Stimulated activated CD4-positive, alpha-beta T cell treated with anti-CD3 and anti-CD28 coated beads, Interleukin-15, amount 100 ng/mL, for 24 hours (primary cell): ENCODE measurements at places on chromosomes 5 and 9.

DNA sequence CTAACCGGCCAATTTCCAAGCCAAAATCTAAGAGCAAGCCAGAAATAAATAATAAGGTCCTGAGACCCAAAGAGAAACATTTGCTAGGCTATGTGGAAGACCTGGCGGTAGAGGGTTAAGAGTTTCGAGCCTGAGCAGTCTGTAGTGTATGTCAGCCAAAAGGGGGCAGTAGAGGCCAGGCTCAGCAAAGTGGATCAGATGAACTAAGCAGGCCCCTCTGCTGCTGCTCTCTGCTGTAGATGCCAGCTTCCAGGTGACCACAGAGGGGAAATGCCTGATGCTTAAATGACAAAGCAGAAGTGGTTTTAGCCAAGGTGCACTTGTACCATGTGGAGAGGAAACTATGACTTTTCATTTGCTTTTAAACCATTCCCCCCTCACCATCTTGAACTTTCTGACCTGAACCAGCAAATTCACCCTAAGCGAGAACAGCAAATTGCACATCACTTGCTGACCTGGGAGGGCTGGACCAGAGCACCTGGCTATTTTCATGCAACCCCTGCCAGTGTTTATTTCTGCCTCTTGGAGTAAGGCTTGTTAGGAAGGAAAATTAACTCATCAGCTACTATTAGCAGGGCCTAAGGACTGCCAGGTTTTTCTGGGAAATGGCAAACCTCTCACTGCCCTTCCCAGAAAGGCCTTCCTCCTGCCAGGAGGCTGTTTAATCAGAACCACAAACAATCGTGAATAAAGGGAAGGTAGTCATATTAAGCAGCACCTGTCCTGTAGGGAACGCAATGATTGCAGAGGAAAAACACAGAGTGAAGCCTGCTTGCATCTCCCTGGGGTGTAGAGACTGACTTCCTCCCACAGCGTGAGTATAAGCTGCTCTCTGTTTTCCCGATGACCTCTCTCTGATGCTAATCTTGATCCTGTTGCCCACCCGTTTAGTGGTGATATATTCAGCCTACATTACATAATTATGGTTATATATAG, 818.2 kb downstream of the TLR4 start:
- DNase-seq, result peak; percentile 5

DNA sequence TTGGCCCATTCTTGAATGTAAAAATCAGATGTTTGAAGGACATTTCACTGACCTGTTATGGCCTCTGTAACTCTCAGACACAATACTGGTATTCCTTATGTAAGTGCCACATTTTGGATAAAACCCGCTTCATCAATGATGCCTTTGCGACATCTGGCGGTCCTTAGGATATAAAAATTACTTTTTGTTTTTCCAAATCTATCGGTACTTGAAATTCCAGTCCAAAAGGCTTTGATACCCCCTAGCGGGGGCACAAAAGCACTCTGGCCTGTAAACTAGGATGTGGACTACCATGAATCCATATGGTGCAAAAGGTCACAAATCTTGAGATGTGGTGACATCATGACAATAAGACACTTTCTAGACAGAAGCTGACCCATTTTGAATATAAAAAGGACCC, 291.8 kb downstream of the KIAA0825 start:
- DNase-seq, result no peak

- no peak for DNase-seq
Observed at GRCh38 chr5:167952278-167952995, 339.0 kb upstream of the WWC1 start.

- DNase-seq, result no peak
Observed at GRCh38 chr5:98474216-98474615, 299.2 kb upstream of the RGMB start.

DNA sequence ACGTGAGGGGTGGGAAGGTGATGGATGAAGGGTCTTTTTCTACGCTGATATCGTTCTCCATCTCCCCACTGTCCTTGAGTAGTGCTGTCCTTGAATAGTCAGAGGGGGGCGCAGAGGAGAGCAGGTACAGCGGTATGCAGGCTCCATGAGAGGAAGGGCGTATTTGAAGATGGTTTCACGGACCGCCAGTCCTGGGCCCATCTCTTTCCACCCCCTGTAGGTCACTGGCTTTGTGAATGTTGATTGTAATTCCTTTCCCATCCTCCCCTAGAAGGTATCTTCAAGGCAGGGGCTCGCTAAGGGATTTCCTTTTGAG, 40.8 kb upstream of the DAB2IP start:
- no peak for DNase-seq

- DNase-seq, result no peak
Observed at GRCh38 chr9:27717991-27718390, 144.7 kb upstream of the C9orf72 start.

DNA sequence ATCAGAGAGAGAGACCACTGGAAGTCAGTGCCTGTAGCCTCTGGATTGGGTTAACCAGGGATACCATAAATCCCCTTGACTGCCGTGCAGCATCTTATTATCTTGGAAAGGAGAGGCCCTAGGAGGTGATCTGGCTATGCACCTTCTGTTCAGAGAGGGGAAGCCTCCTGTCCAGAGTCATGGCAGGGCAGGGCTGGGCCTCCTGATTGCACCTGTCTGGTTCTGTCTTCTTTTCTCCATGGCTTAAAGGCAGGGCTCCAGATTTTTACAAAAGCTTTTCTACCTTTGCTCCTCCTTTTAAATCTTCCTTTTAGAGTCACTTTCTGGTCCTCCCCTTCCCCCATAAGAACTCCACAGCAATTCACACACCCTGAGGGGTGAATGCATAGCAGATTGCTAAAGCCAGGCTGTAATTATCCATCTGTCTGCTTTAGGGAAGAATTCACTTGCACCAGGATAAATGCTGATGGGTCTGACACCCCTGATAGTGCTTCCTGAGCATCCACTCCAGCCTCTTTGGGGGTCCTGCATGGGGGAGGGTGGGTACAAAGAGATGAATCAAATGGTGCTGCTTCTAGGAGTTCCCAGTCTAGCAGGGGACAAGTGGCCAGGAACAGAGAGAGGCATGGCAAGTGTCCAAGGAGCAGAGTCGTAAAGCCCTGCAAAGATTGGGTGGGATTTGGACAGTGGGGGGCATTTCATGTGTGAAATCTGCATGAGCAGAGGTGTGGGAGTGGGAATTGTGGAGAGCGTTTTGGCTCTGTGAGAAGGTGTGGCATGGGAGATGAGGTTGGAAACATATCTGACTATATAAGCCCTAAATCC, 141.3 kb upstream of the ALDH1B1 start:
- DNase-seq, result no peak

DNA sequence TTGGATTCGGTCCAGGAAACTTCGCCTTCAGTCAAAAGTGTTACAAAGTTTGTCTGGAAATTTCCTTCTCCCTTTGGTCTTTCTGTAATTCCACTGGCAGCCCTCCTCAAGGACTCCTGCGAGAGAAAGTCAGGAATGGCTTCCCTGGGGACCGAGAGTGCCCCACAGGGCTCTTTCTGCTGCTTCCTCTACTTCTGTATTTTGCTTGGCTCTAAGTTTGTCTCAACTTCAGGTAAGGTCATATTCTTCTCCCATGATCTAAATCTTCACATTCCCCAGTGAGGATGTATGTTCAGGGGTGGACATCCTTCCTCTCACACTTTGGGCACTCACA, 10.3 kb upstream of the RIOK2 start:
- no peak for DNase-seq
